Lower leg skin (tissue), 4 donors: ENCODE measurements at places on chromosomes 7 and 10. TPM values are rescaled to one million over a fixed set of nuclear protein-coding genes. Genes with fewer than 3 reads are reported as not detected.

TACR2 gene
- 0.29 TPM for total RNA-seq

NPY4R2 gene
- total RNA-seq: not detected

UCMA gene
- total RNA-seq: not detected

UNCX gene
- total RNA-seq: not detected

GSTO1 gene
- total RNA-seq: 75.9 TPM

DNA sequence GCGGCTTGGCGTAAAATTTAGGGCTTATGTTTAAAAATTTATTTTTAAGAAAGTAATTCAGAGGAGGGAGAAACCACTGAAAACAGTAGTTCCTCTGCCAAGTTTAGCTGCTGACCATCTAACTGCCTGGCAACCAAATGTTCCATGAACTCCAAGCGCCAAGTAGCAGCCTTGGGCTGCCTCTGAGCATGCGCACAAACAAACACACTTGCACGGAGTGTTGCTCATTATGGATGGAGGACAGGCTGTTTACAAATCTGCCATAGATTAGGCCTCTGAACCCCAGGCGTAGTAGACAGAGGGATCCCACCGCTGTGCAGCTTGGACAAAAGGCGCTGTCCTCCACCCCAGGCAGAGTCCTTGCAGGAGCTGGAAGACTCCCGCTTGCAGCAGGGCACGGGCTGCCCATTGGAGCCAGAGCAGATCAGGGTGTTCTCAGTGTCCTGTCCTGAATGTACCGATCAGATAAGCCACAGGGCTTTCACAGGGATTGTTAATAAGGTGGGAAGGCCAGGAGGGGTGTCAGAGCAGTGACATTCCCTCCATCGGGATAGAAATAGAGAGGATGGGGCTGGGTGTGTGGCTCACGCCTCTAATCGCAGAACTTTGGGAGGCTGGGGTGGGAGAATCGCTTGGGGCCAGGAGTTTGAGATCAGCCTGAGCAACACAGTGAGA is 47.7 kb upstream of the LYZL1 start:
- DNase-seq: no peak

- DNase-seq: no peak
These were observed 2.3 kb downstream of the STX1A start for GRCh38 chr7:73717025-73717807.

DNA sequence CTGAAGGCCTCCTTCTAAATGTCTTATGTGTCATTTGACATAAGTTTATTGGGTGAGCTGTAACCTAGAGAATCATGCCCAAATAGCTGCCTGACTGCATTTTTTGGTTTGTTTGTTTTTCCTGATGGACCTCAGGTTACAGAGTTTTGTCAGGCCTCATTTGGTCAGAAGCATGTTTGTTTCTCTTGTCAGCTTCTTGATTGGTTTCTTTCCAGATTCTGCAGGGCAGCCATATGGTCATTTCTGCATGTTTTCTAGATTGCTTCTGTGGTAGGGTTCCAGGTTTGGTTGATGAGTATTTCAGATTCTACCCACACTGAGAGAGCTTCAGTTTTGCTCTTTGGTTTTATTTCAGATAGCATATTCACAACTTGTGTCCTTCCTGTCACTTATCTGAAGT is 28.0 kb downstream of the GLCCI1 start:
- no peak for DNase-seq

DNA sequence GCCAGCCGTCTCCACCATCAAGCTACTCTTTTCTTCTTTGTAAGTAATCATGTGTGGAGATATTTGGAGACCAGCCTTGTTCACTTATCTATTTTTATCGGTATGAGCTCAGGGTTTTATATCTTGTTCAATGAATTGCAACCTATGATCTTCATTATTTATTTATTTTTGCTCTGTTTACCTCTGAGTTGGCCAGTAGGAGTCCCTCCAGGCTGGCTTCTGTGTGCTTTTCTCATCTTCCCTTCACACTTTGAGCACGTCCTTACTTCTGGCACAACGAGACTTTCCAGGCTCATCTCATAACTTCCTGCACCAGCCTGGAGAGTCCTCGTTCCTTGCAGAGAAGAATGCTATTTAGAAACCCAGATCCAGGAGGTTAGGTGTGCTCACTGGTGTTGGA is 375.8 kb upstream of the PODXL start:
- peak; percentile 39 for DNase-seq

DNA sequence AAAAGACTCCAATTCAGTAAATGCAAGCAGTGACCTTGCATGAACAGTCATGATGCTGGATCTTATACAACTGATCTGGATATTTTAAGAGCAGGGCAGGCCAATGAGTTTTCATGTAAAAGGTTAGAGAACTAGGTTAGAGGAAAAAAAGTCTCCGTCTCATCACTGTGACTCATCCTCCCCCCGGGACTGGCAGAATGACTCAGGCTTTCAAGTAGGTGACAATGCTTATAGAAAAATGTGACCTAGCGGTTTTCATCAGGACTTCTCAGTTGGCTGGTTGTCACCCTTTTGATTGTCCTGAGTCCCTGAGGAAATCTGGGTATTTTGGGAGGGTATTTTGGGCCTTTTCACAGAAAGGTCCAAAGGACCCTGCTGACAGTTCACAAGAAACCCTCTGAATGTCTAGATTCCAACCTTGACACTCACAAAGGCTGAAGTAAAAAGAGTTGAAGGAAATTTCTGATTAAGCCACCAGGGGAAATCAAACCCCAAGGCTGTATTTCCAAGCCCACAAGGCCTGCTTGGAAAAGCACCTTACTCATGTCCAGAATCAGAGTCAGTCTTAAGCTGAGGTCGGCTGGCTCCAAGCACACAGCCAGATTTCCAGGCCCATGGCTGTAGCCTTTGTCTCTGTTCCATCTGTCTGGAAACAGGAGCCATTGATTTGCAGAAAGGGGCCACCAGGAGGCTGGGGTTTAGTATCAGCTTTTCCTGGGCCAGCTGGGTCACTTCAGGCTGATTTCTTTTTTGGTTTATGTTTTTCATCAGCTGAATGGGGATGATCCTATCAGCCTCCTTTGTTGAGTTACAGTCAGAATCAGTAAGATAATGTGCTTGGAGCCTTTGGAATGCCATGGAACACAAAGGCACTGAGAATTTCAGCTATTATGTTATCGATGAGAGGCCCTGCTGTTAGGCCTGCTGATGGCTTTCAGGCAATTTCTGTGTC is 226.4 kb upstream of the HABP2 start:
- peak; percentile 89 for DNase-seq

DNA sequence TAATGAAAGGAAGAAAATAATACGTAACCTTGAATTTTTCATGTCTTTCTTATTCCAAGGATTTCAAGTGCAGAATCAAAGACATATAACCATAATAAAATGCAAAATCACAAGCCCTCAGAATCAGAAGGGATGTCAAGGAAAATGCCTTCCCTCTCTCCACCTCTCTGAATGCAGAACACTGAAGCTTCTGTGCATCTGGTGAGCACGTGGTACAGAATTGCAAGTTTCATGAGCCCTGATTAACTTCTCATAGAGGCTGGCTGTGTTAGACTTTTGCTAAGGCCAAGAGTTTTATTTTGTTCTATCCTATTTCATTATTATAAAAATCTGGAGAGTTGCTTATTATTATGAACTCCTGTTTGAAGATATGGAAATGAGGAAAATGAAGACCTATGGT is 533.7 kb upstream of the POM121L12 start:
- no peak for DNase-seq

DNA sequence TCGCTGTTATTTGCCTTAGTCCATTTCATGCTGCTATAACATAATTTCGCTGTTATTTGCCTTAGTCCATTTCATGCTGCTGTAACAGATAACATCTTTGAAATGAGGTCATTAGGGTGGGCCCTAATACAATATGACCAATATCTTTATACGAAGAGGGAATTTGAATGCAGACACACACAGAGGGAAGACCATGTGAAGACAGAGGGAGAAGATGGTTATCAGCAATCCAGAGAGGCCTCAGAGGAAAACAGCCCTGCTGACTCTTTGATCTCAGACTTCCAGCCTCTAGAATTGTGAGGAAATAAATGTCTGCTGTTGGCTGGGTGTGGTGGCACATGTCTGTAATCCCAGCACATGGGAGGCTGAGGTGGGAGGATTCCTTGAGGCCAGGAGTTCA is 404.9 kb downstream of the TYW1 start:
- no peak for DNase-seq

- no peak for DNase-seq
These were observed 9.4 kb downstream of the NXPH1 start for GRCh38 chr7:8442814-8443304.

DNA sequence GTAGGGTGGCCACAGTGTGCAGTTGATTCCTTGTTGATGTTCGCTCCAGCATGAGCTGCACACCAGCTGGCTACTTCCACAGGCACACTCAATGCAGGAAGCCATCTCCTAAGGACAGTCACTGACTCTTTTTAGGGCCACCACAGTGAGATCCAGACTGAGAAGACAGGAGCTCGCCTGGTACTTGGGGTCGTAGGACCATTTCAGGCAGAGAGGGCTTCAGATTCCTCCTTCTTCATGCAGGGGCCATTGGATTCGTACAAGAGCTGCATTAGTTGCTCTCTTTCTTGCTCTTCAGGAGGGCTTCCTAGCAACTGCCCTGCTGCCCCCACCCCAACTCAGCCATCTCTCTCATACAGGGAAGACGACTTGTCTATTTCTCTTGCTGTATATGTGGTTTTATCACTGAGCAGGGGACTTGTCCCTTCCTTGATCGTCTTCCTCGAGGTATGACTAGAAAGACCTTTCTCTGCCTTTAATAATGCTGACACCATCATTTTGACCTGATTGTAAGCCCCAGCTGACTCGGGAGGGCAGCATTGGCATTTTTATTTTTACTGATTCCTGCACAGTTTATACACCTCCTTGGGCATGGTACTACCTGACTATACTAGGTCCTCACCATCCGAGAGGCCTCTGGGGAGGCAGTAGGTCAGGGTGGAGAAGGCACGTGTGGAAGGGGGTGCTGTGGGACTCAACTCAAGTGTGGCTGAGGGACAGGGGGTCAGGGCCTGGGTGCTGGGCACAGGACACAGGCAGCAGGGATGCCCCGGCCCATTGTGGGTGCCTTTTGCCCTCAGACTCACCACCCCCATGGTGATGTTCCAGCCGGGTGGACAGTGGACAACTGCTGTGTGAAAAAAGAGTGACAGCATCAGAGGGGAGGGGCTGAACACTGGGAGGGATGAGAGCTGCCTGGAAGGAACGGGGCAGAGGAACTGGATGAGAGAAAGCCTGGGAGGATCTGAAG is 136.7 kb upstream of the ZNF746 start:
- DNase-seq: peak; percentile 72

DNA sequence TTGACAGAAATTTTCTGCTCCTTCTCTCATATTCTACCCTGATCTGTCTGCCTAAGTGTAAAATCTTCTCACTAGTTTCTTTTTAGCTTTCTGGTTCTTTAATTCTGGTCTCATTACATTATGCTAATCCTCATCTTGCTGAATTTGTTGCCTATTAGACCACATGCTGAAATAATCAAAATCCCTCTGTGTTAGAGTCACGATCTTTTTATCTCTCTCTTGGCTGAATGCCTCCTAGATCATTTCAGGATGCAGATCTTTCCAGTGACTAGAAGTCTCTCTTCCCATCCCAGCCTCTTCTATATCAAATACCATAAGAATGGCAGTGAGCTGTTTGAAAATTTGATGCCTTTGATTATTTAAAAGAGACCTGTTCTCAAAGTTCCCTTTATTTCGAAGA is 661.9 kb downstream of the SORCS1 start:
- DNase-seq: no peak

GRCh38 chr7:91306266-91306665 is 42.0 kb downstream of the FZD1 start:
- no peak for DNase-seq

GRCh38 chr7:45567713-45568112 is 6.5 kb upstream of the ADCY1 start:
- DNase-seq: no peak

- DNase-seq: peak; percentile 88
These were observed 148.5 kb downstream of the ARHGAP22 start for GRCh38 chr10:48456361-48456804.

GRCh38 chr7:44311561-44312495 is 13.6 kb downstream of the CAMK2B start:
- peak; percentile 80 for DNase-seq

GRCh38 chr10:128630787-128631252 is 504.6 kb upstream of the MKI67 start:
- DNase-seq: no peak

GRCh38 chr10:125174360-125174759 is 14.0 kb upstream of the CTBP2 start:
- DNase-seq: no peak

DNA sequence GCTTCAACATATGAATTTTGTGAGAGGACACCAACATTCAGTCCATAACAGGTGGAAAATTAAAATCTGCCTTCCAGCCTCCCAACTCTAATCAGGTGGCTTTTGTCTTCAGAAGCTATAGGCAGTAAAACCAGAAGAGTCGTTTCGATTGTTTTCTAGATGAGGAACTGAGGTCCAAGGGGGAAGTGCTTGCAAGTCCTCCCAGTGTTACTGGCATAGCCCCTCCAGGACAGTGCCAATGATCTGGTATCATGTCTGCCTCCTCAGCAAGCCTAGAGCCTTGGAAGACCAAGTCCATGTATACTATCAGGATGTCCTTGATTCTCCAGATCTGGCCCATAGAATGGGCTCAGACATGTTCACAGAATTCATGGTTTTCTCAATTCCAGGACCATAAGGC is 16.9 kb downstream of the CYP26A1 start:
- DNase-seq: no peak

DNA sequence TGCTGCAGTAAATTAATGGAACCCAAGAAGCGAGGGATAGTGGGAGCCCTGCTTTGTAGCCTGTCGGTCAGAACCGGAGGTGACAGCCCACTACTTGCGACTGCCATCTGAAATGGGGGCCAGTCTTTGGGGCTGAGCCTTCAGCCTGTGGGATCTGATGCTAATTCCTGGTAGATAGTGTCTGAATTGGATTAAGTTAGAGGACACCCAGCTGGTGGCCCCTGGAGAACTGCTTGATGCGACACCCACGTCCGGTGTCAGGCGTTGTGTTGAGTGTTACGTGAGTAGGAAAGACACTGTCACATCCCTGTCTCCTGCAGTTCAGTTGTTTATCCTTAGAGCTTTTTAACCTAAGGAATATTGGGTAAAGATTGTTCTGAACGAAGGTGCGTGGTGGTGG is 5.0 kb downstream of the EIF3B start:
- no peak for DNase-seq

- no peak for DNase-seq
These were observed 171.1 kb downstream of the HIBADH start for GRCh38 chr7:27491534-27491933.

GRCh38 chr10:122407375-122408125 is 33.0 kb downstream of the PLEKHA1 start:
- DNase-seq: no peak

DNA sequence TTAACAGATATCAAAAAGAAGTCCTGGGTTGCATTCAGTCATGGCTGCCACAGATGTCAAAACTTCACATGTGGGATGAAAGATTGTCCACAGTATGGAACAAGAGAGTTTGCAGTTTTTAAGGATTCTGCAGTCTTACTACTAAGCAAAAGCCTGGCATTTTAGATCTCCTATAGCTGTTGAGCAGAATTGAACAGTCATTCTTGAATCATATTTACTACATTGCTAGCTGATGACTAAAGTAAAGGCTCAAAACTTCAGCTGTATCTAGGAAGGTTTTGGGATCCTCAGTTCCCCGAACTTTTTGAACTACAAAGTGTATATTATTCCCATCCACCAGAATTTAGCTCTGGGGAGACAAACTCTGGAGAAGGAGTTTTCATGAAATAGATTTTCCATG is 31.0 kb downstream of the BET1 start:
- no peak for DNase-seq
